ENCODE measurements at places on chromosomes 7 and 10.

- no peak for DNase-seq
These were observed 66.1 kb upstream of the PDZD8 start for GRCh38 chr10:117441361-117441760.

- DNase-seq, result no peak
These were observed 33.8 kb upstream of the SEMA3D start for GRCh38 chr7:85220651-85221050.

GRCh38 chr10:64219271-64220025 lies 698.2 kb downstream of the REEP3 start:
- no peak for DNase-seq

DNA sequence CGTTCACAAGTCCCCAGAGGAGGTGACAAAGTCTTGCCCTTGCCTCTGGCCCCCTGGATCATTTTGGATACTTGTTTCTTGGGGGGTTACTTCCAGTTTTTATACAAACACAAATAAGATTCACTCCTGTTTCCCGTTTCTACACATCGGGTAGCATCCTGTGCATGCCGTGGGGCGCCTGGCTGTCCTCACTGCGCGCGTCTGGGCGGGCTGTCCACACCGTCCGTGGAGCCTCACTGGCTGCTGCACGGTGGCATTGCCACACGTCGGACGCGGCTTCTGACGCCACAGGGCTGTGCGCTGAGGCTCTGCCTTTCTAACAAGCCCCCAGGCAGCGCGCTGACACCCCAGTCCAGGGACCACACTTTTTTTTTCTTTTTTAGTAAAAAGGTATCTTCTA lies 18.4 kb downstream of the BNIP3 start:
- DNase-seq, result no peak

DNA sequence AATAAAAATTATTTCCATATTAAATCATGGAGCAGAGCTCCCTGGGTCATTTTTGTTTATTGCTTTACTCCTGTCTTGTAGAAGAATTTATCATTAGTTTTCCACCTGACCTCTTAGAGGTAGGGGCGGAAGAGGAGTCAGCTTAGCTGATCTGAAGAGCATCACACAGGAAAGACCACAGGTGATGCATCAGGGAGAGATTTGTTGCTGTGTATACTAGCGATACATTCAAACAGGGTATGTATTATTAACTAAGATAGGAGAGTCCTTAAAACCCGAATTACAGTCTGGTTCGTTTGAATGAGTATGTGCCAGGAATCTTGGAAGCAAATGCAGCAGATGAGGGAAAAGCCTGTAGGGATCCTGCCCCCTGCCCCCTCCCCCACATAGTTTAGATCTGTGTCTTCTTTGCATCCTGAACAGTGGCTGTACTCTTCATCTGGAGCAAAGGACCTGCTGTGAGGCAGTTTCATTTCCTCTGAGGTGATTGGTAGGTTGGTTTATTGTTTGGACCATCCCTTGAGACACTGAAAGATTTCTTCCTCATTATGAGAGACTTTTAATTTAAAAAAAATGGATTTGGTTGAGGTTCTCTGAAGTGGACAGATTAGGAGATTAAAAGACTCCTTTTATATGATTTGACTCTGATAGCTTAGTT lies 177.0 kb downstream of the SND1 start:
- no peak for DNase-seq

- no peak for DNase-seq
These were observed 232.9 kb upstream of the NPY start for GRCh38 chr7:24050991-24051560.

- DNase-seq, result no peak
These were observed 12.7 kb upstream of the LARP4B start for GRCh38 chr10:944034-944831.

GRCh38 chr7:55299273-55299967 lies 65.7 kb upstream of the LANCL2 start:
- no peak for DNase-seq

DNA sequence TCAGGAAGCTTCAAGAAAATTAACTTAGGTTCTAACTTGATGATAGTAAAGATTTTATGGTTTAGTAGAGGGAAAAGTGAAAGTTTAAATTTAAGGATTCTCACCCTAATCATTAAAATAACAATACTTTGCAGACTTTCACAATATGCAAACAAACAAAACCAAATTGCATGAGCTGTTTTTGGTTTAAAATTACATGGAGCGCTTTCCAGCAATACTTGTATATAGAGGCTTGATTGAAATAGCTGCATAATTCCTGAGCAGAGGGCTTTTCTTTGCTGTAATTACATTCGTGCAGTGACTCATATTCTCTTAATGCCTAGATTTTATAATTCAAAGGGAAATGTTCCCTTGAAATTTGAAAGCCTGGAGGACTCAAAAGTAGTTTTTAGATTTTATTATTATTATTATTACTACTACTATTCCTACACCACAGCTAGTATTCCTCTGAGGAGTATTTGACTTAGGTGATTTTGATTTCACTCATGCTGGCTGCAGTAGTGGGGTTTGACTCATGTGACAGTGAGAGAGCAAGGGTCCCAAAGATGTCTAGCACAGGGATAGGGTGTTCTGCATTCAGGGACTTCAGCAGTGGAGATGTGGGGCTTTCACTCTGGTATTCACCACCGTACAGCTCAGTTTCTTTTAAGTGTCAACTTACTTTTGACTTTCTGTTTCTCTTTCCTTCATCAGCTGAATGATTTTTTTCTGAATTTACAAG lies 138.1 kb downstream of the ADAM22 start:
- DNase-seq, result no peak

- DNase-seq, result no peak
These were observed 208.1 kb upstream of the NPVF start for GRCh38 chr7:25436413-25436812.

DNA sequence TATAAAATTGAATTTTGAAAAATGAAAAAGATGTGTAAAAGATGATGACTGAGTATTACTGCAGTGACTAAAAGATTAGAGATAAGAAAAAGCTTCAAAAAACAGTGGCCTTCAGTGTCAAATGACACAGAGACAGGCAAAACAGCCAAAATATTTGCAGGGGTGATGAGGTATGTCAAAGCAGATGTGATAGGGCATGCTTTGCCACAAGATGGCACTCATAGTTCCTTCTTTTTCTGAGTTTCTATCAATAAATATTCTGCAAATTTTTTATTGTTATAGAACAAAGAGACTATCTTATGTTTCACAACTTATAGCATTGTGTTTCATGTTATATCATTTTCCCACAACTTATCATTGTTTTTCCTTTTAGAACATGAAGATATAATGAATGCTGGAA lies 344.1 kb upstream of the HPS1 start:
- no peak for DNase-seq

DNA sequence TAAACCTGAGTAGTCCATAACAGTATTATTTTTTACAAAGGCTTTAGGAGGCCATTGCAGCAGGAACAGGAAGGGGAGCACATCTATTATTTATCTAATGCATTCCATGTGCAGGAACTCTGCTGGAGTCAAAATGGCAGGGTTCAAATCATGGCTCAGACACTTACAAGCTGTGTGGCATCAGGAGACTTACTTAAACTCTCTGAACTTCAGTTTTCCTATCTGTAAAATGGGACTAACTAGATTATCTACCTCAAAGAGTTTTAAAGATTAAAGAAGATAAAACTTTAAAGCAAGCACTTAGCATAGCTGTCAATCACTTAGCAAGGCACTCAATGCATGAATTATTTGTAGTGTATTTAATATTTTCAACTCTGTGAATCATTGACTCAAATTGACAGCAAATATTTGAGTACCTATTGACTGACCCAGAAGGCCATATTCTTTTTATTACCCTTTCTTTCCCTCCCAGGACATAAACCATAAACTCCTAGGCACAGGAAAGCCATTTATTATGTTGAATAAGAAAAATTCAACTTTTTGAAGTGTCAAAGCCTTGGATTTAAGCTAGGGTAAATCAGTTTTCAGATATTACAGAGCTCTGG lies 115.8 kb upstream of the FAM204A start:
- no peak for DNase-seq

GRCh38 chr7:77631820-77632219 lies 64.4 kb upstream of the RSBN1L start:
- no peak for DNase-seq

GRCh38 chr10:65751218-65751617 lies 1174.6 kb upstream of the LRRTM3 start:
- DNase-seq, result no peak

- no peak for DNase-seq
These were observed 73.9 kb downstream of the BICC1 start for GRCh38 chr10:58586282-58587245.

DNA sequence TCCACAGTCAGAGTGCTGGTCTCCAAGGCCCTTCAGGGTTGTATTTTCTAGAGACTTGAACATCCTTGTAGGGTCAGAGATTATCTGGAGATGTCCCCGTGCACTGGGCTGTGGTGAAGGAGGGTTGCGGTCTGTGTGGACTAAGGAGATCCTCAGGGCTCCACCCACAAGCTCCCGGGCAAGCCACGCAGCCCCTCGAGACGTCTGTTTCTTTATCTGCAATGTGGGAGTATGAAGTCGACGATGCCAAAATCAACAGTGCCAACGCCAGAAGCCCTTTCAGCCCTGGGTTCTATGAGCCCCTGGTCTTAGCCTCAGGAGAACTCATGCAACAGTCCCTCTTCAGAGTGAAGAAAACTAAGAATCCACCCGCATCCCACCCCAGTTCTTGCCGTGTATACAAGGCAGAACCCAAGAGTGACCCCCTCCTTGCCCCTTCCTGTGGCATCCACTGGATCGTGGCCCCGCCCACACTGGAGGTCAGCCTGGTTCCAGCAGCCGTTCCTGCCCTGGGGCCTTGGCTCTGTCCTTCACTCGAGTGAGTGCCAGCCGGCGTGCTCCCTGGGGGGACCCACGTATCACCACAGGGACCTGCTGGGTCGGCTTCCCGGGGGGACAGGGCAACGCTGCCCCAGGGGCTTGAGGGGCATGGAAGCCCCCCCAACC lies 6.0 kb upstream of the SHH start:
- DNase-seq, result no peak

GRCh38 chr10:35639021-35639727 lies 2.9 kb downstream of the FZD8 start:
- no peak for DNase-seq

DNA sequence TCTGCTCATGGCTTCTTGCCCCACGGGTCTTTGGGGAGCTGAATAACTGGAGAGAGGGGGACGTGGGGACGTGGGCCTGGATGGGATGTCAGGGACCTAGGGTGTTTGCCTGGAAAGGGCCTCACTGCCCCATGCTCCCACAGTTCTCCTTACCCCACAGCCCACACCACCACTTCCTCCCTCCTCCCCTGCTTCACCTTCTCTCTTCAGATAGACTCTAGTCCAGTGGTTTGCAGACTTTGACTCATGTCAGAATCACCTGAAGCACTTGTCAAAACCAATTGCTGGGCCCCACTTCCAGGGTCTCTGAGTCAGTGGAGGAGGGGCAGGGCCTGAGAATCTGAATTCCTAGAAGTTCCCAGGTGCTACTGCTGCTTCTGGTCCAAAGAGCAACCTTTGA lies 327.4 kb downstream of the RPS24 start:
- no peak for DNase-seq

- DNase-seq, result no peak
These were observed 15.7 kb downstream of the JCAD start for GRCh38 chr10:30043476-30044270.

GRCh38 chr7:141500608-141501007 lies 50.6 kb upstream of the AGK start:
- no peak for DNase-seq

- no peak for DNase-seq
These were observed 52.9 kb downstream of the PFKFB3 start for GRCh38 chr10:6255548-6256061.

DNA sequence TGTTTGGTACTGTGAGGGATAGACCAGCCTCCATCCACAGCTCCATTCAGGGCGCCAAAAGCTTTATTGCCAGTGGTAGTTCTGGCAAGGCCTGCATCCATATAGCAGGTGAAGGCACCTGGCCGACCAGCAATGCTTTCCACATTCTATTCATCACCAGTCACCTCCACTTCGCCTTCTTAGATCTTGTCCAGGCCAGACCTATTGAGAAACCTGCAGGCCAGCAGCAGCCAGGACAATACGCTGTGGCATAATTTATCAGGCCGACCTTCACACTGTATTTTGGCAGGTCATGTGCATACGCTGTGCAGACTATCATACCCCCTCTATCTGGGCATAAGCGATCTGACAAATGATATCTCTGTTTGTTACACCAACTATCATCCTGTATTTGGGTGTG lies 15.2 kb upstream of the KNDC1 start:
- DNase-seq, result no peak

DNA sequence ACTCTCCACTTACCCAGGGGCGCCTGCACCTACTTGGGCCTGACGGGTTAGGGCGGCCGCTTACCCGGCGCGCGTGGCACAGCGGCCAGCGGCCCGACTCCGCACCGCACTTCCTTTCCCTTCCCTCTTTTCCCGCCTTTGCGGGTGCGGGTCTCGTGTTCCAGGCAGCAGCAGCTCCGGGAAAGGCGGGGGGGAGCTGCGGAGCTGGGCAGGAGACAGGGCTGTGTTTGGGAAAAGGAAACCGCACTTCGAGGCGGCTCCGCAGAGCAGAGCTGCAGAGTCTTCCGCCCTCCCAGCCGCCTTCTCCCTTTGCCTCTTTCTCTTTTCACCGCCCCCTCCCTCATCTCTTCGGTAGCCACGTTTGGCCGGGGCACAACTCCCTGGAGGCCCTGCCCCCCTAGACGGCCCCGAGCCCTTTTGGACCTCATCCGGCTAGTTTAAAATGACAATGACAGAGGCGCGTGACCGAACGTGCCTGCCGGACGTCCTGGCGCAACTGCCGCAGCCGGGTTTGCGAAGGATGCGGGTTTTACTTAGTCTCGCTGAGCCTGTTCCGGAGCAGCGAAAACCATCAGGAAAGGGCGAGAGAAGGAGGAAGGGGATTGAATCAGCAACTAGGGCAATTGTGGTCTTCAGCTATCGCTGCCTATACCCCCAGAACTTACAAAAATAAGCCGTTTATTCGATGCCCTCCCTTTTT lies 7.9 kb upstream of the PAX2 start:
- no peak for DNase-seq

- DNase-seq, result no peak
These were observed 132.1 kb downstream of the MACC1 start for GRCh38 chr7:20085086-20085485.

DNA sequence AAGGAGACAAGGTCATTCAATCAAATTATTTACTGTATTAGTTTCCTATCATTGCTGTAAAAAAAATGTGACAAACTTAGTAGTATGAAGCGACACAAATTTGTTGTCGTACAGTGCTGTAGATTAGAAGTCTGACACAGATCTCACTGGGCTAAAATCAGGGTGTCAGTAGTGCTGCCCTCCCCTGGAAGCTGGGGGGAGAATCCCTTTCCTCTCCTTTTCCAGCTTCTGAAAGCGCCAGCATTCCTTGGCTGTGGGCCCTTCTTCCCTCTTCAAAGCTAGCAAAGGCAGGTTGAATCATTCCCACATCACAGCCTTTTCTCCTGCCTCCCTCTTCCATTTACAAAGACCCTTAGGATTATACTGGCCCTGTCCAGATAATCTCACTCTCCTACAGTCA lies 28.0 kb downstream of the VPS41 start:
- no peak for DNase-seq

DNA sequence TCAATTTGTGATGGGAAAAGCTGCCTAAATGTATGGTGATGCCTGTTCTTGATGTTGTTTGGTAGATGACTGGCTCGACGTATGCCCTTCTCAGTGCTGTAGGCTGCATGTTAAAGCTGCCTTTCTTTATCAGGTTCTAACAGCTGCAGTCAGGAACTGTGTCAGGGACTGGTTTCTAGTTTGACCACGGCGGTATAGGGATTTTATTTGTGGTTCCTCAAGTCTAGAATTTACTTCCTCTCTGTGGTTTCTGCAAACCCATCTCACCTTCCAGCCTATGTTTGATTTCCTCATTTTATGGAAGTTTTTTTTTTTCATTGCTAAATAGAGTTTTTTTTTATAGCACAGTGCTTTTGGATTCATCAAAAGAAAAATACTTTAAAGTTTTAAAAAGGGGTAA lies 26.5 kb downstream of the LMTK2 start:
- DNase-seq, result peak; percentile 16
